ENCODE measurements at places on chromosomes 2 and 18. TPM values are rescaled to one million over a fixed set of nuclear protein-coding genes. Genes with fewer than 3 reads are reported as not detected.
A peak's percentile ranks its signal among the peaks of the same experiment; 100 is the strongest.

DNA sequence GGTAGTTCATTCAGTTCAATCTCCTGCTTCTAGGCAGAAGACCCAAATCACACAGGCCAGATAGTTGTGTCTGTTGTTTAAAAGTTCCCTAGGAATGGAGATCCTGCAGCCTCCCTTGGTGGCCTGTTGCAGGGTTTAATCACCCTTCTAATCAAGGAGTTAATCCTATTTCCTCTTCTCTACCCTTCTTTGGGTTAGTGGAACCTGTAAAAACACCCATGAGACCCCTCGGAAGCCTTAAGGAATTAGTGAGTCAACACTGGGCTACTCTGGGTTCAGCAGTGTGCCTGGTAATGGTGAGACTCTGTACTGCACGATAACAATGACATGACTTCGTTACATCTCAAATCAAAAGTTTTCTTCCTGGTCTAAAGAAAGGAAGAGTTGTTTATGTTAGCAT is 217.6 kb upstream of the NRP2 start:
- no peak for DNase-seq
- no peaks in the 10 kb centered on the region for H3K27me3 ChIP-seq
- H3K4me1 ChIP-seq = no peaks in the 10 kb centered on the region

GRCh38 chr2:236572482-236572881 is 2.9 kb downstream of the ACKR3 start:
- H3K4me1 ChIP-seq = no peaks in the 10 kb centered on the region
- peak overlapping the region; percentile 45 for H3K4me3 ChIP-seq
- DNase-seq = no peak

DNA sequence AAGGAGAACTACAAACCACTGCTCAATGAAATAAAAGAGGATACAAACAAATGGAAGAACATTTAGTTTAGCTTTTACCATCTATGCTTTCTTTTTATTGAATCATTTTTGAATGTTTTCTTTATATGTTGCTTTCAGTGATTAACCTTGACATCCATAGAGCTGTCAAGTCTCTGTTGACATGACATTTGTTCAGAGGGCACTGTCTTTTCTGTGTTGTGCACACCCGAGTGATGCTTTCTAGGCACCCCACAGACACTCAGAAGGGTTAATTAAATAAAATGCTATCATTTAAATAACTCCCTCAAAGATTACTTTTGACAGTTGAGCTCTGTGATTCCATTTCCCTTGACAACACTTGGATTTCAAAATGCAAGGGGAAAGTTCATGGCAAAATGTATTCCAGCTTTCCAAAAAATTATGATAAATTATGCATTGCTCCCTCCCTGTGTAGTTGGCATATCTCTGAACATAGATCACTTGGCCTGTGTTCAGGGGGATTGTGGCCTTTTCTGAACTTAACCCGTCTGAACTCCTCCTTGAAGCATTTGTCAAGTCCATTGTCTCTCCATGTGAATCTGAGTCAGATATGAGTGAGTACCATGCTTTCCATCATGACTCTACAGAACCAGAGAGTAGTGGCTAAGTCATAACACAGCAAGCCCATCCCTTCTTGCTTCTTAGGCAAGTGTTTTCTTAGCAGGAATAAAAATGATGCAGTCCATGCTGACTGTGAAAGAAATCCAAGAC is 372.6 kb downstream of the RPRM start:
- no peak for DNase-seq
- no peak overlapping the region for H3K27ac ChIP-seq
- H3K27me3 ChIP-seq = no peaks in the 10 kb centered on the region
- H3K36me3 ChIP-seq = no peaks in the 10 kb centered on the region

GRCh38 chr18:36197511-36198166 is 10.3 kb downstream of the MOCOS start:
- no peaks in the 10 kb centered on the region for H3K36me3 ChIP-seq
- H3K27ac ChIP-seq = no peak overlapping the region
- no peak for DNase-seq
- no peaks in the 10 kb centered on the region for H3K4me1 ChIP-seq

- H3K36me3 ChIP-seq = no peaks in the 10 kb centered on the region
- H3K27me3 ChIP-seq = no peaks in the 10 kb centered on the region
- no peak for DNase-seq
- H3K4me1 ChIP-seq = no peaks in the 10 kb centered on the region
- no peak overlapping the region for H3K4me3 ChIP-seq
- H3K27ac ChIP-seq = no peak overlapping the region
Observed at GRCh38 chr2:187485523-187485922, 37.5 kb upstream of the CALCRL start.

Gene HRH4
- total RNA-seq = 0.29 TPM

Gene C2orf72
- total RNA-seq = 7.2 TPM

Gene SCN3A
- 0.64 TPM for total RNA-seq

DNA sequence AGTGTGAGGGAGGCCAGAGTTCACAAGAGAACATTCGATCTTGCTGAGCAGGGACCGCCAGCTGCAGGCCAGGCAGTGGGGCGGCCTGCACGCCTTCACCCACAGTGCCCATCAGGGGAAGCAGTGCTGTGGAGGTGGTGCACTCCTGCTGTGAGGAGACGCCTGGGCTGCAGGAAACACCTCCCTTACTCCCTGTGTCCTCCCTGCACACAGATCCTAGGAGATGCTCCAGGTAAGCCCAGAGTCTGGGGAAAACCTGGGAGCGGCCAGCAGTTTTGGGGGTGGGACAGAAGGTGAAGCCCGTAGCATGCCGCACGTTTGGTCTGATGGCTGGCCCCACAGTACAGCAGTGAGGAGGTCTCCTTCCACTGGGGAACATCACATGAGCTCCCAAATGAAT is 180.8 kb upstream of the RAB6C start:
- H3K36me3 ChIP-seq = no peaks in the 10 kb centered on the region
- peaks cover 8% of the 10 kb centered on the region for H3K27me3 ChIP-seq
- H3K27ac ChIP-seq = no peak overlapping the region
- H3K4me3 ChIP-seq = no peak overlapping the region
- H3K4me1 ChIP-seq = no peaks in the 10 kb centered on the region

- DNase-seq = no peak
- H3K27ac ChIP-seq = no peak overlapping the region
- H3K36me3 ChIP-seq = no peaks in the 10 kb centered on the region
Observed at GRCh38 chr2:97961534-97961933, 34.2 kb downstream of the TMEM131 start.

Gene XDH
- total RNA-seq = 6.9 TPM

- H3K27ac ChIP-seq = no peak overlapping the region
- H3K36me3 ChIP-seq = no peaks in the 10 kb centered on the region
- no peak for DNase-seq
- no peaks in the 10 kb centered on the region for H3K27me3 ChIP-seq
- no peaks in the 10 kb centered on the region for H3K4me1 ChIP-seq
Observed at GRCh38 chr18:63892566-63892965, 5.1 kb downstream of the SERPINB2 start.

DNA sequence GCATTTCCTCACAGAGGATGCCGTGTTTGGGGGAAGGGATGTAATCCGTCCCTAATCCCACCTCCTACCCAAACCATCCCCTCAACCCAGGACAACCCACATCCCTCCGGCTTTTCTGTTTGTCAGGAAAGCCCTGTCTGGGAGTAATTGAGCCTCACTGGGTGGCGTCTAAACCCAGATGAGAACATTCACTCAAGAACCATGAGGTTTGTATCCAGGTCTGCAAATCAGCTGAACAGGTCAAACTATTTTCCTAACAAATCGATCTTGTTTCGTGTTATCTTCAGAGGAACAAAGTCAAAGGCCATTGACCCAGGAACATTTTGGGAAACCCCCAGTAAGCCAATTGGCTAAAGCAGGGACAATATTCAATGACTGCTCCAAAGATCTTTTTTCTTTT is 25.7 kb downstream of the CYP27C1 start:
- no peaks in the 10 kb centered on the region for H3K36me3 ChIP-seq
- no peak overlapping the region for H3K4me3 ChIP-seq
- DNase-seq = no peak

- H3K4me3 ChIP-seq = no peak overlapping the region
- no peaks in the 10 kb centered on the region for H3K36me3 ChIP-seq
- no peaks in the 10 kb centered on the region for H3K27me3 ChIP-seq
- no peak for DNase-seq
- H3K4me1 ChIP-seq = no peaks in the 10 kb centered on the region
- H3K27ac ChIP-seq = no peak overlapping the region
Observed at GRCh38 chr2:120432293-120432975, 86.5 kb downstream of the INHBB start.

GRCh38 chr2:70921031-70921430 is 14.7 kb upstream of the ATP6V1B1 start:
- H3K36me3 ChIP-seq = no peaks in the 10 kb centered on the region
- H3K4me1 ChIP-seq = no peaks in the 10 kb centered on the region
- no peak overlapping the region for H3K4me3 ChIP-seq
- no peak for DNase-seq
- H3K27ac ChIP-seq = no peak overlapping the region
- H3K27me3 ChIP-seq = no peaks in the 10 kb centered on the region

Gene OST4
- 271 TPM for total RNA-seq

- H3K4me3 ChIP-seq = no peak overlapping the region
- no peak overlapping the region for H3K27ac ChIP-seq
- peaks cover 3% of the 10 kb centered on the region for H3K4me1 ChIP-seq
- no peaks in the 10 kb centered on the region for H3K27me3 ChIP-seq
- H3K36me3 ChIP-seq = no peaks in the 10 kb centered on the region
- DNase-seq = no peak
Observed at GRCh38 chr2:111944531-111945210, 46.3 kb downstream of the MERTK start.

DNA sequence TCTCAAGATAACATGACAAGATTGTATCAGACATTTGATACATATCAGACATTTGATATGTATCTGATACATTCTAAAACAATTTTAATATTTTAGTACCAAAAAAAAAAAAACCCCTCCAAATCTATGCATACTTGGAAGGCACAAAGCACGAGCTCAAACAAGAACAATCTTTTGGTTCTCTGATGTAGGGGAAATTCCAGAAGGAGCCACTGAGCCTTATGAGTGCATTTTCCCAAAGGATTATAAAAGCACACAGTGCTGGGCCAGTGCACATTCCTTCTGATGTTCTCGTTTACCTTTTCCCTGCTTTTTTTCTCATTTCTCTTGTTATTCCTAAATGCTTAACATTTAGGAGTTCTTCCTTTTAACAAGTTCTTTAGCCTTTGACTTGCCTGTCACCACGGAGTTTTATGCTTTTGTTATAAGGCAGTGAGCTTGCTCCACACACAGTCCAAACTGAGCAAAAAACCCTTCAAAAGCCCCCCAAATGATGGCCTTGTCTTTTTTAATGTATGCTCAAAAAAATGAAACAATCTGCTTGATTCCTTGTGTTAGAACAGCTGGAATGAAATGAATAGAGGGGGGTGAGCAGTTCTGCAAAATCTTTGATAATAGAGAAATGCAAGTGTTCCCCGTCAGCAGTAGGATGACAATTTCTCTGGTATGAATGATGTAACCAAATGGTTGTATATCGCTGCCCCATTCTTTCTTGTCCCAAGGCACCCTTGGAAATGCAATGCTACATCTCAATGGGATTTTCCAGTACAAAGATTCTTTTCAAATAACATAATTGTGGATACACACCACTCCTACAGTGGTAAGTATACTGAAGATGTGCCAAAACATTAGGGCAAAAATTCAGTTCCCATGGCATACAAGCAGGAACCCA is 597.2 kb upstream of the ZEB2 start:
- H3K36me3 ChIP-seq = no peaks in the 10 kb centered on the region
- H3K4me1 ChIP-seq = no peaks in the 10 kb centered on the region
- no peaks in the 10 kb centered on the region for H3K27me3 ChIP-seq

- DNase-seq = no peak
- H3K27me3 ChIP-seq = no peaks in the 10 kb centered on the region
- no peak overlapping the region for H3K4me3 ChIP-seq
Observed at GRCh38 chr2:132884705-132885104, 214.7 kb upstream of the LYPD1 start.

GRCh38 chr2:159922563-159922962 is 124.6 kb upstream of the CD302 start:
- no peaks in the 10 kb centered on the region for H3K36me3 ChIP-seq
- DNase-seq = no peak
- H3K27me3 ChIP-seq = no peaks in the 10 kb centered on the region
- H3K4me1 ChIP-seq = no peaks in the 10 kb centered on the region
- H3K4me3 ChIP-seq = no peak overlapping the region

Gene NMUR1
- under 0.01 TPM for total RNA-seq

DNA sequence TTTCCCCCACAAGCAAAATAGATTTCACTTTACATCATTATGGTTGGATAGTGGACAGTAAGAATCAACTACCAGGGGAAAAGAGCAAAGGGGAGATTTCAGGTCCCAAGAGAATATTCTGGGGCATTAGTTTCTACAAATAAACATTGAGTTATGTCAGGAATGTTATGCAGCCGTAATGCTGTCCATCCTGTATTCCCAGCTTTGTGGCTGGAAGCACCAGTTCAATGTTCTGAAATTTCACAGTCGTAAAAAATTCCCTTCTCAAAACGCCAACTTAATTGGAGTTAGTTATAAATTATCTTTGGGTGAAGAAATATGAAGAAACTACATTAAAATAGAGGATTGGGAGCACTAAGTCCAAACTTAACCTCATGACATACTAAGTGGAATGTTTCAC is 141.5 kb upstream of the FIGN start:
- no peak for DNase-seq
- H3K36me3 ChIP-seq = no peaks in the 10 kb centered on the region
- H3K27ac ChIP-seq = no peak overlapping the region
- no peak overlapping the region for H3K4me3 ChIP-seq

DNA sequence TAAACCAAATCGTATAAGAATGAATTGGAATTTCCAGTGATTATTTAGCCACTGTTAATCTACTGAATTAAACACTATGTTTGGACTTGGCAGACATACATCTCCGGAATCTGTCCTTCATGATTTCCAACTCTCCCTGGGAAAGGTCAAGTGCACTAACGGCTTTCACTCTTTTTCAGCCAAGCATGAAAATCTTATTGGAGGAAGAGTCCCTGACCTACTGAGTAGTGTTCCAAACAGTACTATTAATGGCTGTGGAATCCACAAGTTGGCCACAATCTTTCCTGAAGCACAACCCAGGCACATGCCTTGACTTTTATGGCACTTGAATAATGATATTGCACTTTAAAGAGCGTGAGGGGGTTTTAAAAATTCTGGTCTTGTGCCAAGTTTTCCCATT is 318.9 kb upstream of the RND3 start:
- H3K27ac ChIP-seq = no peak overlapping the region
- H3K27me3 ChIP-seq = no peaks in the 10 kb centered on the region
- DNase-seq = no peak

Gene OR6B2
- not detected for total RNA-seq

Gene PRSS56
- not detected for total RNA-seq

Measured in breast epithelium (tissue), 4 donors.